ENCODE measurements at places on chromosomes 1 and 21.

DNA sequence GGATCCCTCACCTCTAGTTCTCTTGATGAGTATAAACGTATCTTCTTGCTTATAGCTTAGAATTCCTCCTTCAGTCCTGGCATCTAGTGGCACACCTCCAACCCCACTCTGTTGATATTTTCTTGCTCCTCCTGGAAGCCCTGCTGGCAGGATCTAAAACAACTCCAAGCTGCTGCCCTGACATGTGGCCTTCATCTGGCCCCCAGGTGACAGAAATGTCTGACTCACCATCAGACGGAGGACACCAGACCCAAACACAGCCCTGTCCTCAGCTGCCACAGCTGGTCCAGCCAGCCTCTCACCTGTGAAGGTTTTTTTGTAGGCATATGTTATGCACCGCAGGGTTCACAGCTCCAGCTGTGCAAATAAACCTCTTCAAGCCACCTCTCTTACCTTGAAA is 53.4 kb downstream of the KRTAP19-8 start:
- no peak for DNase-seq

DNA sequence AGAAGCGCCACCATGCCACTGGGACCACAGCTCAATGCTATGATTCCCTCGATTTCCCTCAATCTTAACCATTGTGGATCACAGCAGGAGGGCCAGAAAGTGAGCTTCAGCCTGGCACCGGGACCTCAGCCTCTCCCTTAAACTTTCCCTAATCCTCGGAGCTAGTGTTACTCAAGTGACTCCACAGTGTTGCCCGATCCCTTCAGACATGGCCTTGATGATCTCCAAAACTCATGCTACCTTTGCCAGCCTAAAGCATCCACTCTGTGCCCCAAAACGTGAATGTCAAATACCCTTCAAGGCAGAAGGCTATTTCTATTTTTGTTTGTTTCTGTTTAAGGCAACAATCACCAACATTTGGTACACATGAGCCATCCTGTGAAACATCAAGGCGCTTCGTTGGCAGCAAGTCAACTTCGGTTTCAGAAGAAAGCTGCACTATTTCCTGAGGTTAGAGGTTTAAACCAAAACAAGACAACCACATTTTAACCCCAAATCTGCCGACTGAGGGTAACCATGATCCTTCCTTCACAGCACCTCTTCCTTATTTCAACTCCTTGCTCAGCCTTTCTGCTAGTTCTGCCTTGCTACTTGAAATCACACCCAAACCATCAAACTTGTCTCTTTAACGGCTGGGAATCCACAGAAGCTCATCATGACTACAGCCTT is 94.4 kb upstream of the KRTAP19-8 start:
- DNase-seq = peak; percentile 45

GRCh38 chr1:106232128-106232527 is 824.3 kb upstream of the PRMT6 start:
- no peak for DNase-seq

DNA sequence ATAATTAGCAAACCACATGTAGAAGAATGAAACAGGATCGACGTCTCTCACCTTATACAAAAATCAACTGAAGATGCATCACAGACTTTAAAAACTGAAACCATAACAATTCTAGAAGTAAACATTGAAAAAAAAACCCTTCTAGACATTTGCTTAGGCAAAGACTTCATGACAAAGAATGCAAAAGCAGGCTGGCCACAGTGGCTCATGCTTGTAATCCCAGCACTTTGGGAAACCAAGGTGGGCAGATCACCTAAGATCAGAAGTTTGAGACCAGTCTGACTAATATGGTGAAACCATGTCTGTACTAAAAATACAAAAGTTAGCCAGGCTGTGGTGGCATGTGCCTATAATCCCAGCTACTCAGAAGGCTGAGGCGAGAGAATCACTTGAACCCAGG is 1351.7 kb downstream of the MRPL39 start:
- no peak for DNase-seq

DNA sequence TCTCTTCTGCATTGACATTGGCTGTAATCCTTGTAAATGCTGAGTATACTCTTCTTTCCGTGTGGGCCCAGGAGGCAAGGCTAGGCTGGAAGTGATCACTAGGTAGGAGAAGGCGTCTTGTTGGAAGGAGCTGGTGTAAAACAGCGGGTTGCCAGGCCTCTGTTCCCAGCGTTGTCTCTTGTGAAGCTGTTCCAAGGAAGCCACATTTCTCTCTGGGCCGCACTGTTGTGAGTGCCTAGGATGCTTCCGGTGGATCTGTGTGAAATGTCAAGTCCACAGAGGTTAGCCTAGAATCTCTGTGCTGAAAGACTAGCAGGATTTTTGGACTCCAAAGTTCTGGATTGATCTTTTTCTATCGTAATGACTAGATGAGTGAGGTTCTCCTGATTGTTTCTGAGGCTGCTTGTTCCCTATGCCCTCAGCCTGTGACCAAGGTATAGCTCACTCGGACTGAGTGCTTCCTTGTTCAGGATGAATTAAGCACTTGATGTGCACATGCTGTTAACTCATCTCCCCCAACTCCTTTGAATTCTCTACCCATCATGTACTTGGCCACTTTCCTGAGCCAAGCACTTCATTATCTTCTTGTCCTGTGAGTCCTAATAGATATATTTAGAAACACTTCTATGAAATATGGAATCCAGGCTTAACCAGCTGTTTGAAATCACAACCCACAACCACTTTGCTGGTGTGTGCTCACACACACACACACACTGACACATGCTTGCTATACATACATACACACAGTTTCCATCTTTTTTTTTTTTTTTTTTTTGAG is 63.3 kb downstream of the PBX1 start:
- no peak for DNase-seq

DNA sequence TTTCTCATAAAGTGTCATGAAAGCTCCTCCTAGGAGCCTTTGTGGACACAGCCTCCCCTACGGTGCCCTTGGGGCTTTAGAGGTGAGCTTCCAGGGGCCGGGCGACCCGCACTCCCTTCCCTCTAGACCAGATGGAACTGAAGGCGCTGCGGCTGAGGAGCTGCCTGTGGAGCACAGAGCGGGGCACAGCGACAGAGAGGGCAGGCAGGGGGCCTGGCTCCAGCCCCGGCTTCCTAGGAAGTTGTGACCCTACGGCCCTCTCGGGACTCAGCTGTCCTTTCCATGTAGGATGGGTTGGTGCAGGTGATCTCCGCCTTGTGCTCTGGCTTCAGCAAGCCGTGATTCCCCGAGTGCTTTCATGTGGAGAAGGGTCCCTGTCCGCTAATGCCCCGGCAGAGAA is 23.6 kb upstream of the NEK2 start:
- DNase-seq = no peak

DNA sequence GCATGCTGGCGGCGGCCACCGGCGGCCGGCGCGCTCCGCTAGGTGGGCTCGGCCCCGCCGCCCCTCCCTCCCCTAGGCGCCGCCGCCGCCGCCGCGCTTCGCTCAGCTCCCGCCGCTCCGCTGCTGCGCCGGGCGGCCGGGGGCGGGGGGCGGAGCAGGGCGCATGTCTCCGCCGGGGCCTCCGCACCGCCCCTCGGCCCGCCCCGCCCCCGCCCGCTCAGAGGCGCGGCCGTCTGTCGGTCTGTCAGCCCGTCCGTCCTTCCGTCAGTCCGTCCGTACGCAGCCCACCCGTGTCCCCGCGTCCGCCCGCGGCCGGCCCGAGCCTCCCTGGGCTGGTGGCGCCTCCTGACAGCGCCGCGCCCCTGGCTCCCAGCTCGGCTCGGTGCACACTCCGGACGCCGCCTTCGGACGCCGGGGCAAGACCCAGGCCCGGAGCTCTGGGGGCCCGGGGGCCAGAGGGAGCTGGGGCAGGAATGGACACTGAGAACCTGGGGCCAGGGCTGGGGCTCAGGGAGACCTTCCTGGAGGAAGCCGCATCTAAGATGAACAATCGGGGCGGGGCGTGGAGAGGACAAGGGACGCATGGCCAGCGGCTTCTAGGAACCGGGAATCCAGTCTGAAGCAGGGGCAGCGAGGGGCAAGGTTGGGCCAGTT is at the start of gene GPR153:
GPR153 (minus strand) TSS at position 138 of the 654 bp plus-strand sequence. CDS start 6,193 bp downstream, outside the sequence.
- DNase-seq = peak; percentile 73
